Karpas-422 (cell line): ENCODE measurements at places on chromosomes 7 and 10.

- peaks cover 9% of the 10 kb centered on the region; the same call in 1 of the 2 replicates for H3K36me3 ChIP-seq
- H3K4me3 ChIP-seq: no peak overlapping the region
- no peaks in the 10 kb centered on the region for H3K4me1 ChIP-seq
- H3K27ac ChIP-seq: no peak overlapping the region
- no peak for DNase-seq
- no peaks in the 10 kb centered on the region for H3K27me3 ChIP-seq
Observed at GRCh38 chr10:72552857-72553256, 73.0 kb downstream of the MICU1 start.

- no peaks in the 10 kb centered on the region for H3K27me3 ChIP-seq
- no peaks in the 10 kb centered on the region for H3K4me1 ChIP-seq
- no peak overlapping the region for H3K4me3 ChIP-seq
- H3K36me3 ChIP-seq: no peaks in the 10 kb centered on the region
- no peak overlapping the region for H3K27ac ChIP-seq
Observed at GRCh38 chr10:108169846-108170245, 1005.3 kb upstream of the SORCS1 start.

GRCh38 chr10:79444199-79445119, 965 bp downstream of the ZCCHC24 start:
- DNase-seq: peak; percentile 60
- no peaks in the 10 kb centered on the region for H3K27me3 ChIP-seq
- H3K27ac ChIP-seq: no peak overlapping the region
- no peaks in the 10 kb centered on the region for H3K36me3 ChIP-seq
- H3K4me1 ChIP-seq: peaks cover 18% of the 10 kb centered on the region

GRCh38 chr10:11798845-11799735, 24.1 kb upstream of the PROSER2 start:
- no peak for DNase-seq
- H3K27me3 ChIP-seq: no peaks in the 10 kb centered on the region
- no peak overlapping the region for H3K4me3 ChIP-seq
- no peak overlapping the region for H3K27ac ChIP-seq
- H3K36me3 ChIP-seq: no peaks in the 10 kb centered on the region

DNA sequence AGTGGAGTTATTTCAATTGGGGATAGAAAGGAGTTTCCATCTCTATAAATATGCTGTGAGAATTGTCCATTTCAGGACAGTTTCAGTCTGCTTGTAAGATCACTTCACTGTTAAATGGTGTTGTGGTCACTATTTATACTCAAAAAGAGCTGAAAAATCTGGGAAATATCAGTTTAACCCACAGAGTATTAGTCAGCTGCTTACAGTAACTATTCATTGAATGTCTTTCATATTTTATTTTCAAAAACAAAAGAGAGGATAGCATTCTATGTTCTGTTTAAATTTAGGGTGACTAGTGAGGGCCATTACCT, 85.4 kb upstream of the PLXDC2 start:
- H3K27ac ChIP-seq: no peak overlapping the region
- no peak for DNase-seq
- H3K4me1 ChIP-seq: no peaks in the 10 kb centered on the region
- no peak overlapping the region for H3K4me3 ChIP-seq
- no peaks in the 10 kb centered on the region for H3K36me3 ChIP-seq

DNA sequence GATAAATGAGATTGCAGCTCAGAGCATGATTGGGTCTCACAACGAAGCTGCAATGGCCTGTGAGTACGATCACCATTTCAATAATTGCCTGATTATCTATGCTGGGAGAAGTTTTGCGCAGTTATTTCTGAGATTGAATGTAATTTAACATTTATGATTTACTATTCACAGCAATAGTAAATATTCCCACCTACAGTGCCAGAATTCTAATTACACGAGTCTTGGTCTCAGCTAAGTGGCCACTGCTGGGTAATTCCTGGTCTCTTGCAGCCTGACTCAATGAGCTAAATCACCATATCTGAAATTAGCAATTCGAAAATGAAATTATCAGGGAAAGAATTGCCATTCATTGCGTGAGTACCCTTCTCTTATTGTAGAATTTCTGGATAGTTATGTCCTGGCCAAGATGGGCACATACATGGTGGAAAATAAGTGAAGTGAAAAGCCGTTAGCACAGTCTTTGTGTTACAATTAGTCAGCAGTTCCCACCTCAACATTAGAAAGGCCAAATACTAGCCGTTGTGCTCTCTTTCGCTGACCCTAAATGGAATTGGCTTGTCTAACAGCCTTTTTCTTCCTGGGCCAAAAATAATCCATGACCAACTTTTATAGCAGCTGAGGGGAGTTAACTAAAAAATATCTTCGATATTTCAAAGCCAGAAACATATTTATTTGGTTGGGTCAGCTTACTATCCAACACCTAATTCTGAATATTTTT, 681.0 kb upstream of the C7orf33 start:
- H3K36me3 ChIP-seq: no peaks in the 10 kb centered on the region
- H3K4me1 ChIP-seq: no peaks in the 10 kb centered on the region
- H3K4me3 ChIP-seq: no peak overlapping the region
- H3K27me3 ChIP-seq: no peaks in the 10 kb centered on the region

DNA sequence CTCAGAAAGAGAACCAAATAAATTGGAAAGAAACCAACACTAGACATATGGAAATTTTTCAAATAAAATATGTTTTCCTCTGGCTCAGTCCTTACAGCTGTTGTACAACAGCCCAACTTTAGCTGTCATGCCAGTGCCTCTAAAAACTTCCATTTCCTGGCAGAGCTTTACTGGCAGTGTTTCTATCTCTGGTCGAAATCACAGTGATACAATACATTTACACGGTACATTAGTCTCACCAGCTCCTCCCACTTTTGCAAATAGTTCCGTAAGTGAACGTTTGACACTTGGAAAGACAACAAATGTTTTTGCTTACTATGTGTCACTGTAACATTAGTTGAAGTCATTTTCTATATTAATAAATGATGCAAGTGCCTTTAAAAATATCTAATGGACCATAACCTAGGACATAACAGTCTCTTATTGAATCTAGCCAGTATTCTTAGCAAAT, 29.8 kb downstream of the BCAP29 start:
- H3K36me3 ChIP-seq: peaks cover 20% of the 10 kb centered on the region; the same call in 1 of the 2 replicates
- H3K27ac ChIP-seq: no peak overlapping the region
- H3K4me3 ChIP-seq: no peak overlapping the region
- DNase-seq: no peak
- no peaks in the 10 kb centered on the region for H3K27me3 ChIP-seq

- no peaks in the 10 kb centered on the region for H3K36me3 ChIP-seq
- DNase-seq: no peak
- no peaks in the 10 kb centered on the region for H3K4me1 ChIP-seq
- H3K27me3 ChIP-seq: no peaks in the 10 kb centered on the region
Observed at GRCh38 chr10:75512203-75512933, 80.9 kb downstream of the LRMDA start.

GRCh38 chr7:134699021-134699818, 52.6 kb downstream of the BPGM start:
- no peak for DNase-seq
- H3K27me3 ChIP-seq: no peaks in the 10 kb centered on the region
- no peaks in the 10 kb centered on the region for H3K36me3 ChIP-seq
- no peak overlapping the region for H3K4me3 ChIP-seq
- no peak overlapping the region for H3K27ac ChIP-seq
- H3K4me1 ChIP-seq: peaks cover under 1% of the 10 kb centered on the region; the same call in 1 of the 2 replicates

DNA sequence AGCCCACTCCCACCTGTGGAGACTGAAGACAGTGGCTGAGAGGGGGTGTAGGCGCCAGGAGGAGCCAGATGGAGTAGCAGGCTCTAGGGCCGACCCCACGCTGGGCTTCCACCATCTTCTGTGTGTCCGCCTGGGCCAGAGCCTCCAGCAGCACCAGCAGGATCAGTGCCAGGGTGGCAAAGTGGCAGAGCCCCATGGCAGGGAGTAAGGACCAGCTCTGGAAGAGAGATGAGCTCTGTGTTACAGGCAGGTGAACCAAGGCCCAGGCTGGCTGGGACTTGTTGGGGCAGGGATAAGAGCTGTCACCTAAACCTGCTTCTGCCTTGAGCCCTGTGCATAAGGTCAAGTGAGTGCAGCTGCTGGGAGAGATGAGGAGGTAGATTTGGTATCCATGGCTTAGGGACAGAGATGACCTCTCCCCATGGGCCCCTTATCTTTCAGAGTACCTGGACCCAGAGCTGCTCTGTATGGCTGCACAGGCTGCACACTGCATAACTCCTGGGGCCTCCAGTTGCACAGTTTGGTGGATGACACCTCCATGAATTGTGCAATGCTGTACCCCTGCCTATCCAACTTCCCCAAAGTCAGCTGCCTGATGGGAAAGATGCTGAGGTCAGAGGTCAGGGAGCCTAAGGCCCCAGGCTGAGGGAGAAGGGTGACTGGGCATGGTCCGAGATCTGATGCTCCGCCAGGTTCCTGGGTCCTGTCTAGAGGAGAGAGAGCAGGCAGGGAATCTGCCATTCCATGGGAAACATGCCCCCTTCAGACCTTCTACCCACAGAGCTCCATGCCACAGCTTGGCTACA, 7.4 kb upstream of the SAMD8 start:
- no peaks in the 10 kb centered on the region for H3K36me3 ChIP-seq
- H3K4me1 ChIP-seq: peaks cover 21% of the 10 kb centered on the region
- H3K27me3 ChIP-seq: no peaks in the 10 kb centered on the region
- H3K27ac ChIP-seq: no peak overlapping the region
- no peak overlapping the region for H3K4me3 ChIP-seq

- H3K4me1 ChIP-seq: peaks cover 6% of the 10 kb centered on the region
- no peak overlapping the region for H3K27ac ChIP-seq
- no peaks in the 10 kb centered on the region for H3K27me3 ChIP-seq
- H3K4me3 ChIP-seq: no peak overlapping the region
- no peak for DNase-seq
- H3K36me3 ChIP-seq: no peaks in the 10 kb centered on the region
Observed at GRCh38 chr10:30758338-30758737, 128.8 kb upstream of the LYZL2 start.

DNA sequence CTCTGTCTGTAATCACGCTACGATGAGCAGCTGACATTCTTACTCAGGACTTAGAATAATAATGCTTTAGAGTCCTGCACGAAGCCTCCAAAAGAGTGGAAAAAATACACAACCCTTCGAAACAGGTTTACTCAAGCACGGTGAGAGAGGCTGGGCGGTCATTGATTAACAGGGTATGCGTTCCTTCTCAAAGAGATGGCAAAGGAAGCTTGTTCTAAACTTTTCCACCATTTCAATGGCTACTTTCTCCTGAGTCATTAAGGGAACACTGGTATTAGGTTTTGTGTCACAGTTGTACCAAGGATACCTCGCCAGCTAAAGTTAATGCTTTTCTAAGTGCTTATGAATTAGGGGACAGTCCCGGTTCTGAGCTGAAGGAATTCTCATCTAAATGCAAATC, 141.9 kb upstream of the RHEB start:
- no peaks in the 10 kb centered on the region for H3K27me3 ChIP-seq
- DNase-seq: no peak
- no peak overlapping the region for H3K27ac ChIP-seq
- no peak overlapping the region for H3K4me3 ChIP-seq
- H3K4me1 ChIP-seq: no peaks in the 10 kb centered on the region
- no peaks in the 10 kb centered on the region for H3K36me3 ChIP-seq

- H3K27ac ChIP-seq: no peak overlapping the region
- DNase-seq: no peak
- no peaks in the 10 kb centered on the region for H3K36me3 ChIP-seq
- H3K4me1 ChIP-seq: no peaks in the 10 kb centered on the region
- H3K27me3 ChIP-seq: no peaks in the 10 kb centered on the region
- H3K4me3 ChIP-seq: no peak overlapping the region
Observed at GRCh38 chr7:14937581-14937980, 35.0 kb upstream of the DGKB start.

DNA sequence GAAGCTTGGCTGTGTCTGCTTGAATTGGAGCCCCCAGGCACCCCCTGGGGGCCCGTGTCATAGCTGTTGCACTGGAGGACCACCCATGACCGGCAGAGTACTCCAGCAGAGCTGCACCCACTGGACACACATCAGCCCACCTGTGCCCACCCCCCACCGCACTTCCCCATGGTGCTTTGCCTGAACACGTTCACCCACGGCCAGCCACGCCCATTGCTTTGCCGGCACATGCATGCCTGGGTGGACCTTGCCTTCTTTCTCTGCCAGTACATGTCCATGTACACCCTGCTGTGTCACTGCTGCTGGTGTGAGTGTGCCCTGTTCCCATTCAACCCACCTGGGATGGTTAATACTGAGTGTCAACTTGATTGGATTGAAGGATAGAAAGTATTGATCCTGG, 88.7 kb downstream of the SAMD9 start:
- H3K27me3 ChIP-seq: no peaks in the 10 kb centered on the region
- H3K4me3 ChIP-seq: no peak overlapping the region
- H3K4me1 ChIP-seq: no peaks in the 10 kb centered on the region
- DNase-seq: no peak
- H3K27ac ChIP-seq: no peak overlapping the region

DNA sequence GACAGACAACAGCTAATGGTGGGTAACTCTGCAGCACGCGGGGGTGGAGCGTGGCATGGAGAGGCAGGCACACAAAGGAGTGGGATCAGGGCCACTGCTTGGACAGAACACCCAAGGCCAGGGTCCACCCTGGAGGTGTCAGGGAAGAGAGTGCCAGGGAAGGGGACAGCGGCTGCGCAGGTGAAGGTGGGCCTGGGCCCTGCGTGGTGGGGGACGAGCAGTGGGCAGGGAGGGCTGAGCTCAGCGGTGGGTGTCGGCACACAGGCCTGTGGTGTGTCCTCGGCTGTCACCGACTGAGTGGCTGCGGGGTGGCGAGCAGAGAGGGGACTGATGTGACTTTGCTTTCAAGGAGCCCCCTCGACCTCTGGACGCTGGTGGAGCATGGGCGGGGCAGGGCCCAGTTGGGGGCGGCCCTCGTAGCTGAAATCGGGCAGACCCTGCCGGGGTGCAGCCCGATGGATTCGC, 8.4 kb upstream of the SCART1 start:
- H3K4me3 ChIP-seq: no peak overlapping the region
- DNase-seq: no peak
- H3K27ac ChIP-seq: no peak overlapping the region
- H3K36me3 ChIP-seq: no peaks in the 10 kb centered on the region

GRCh38 chr7:44046321-44047061, 2.0 kb downstream of the DBNL start:
- peaks cover 35% of the 10 kb centered on the region for H3K4me1 ChIP-seq
- no peaks in the 10 kb centered on the region for H3K27me3 ChIP-seq
- peak; percentile 85 for DNase-seq

- H3K36me3 ChIP-seq: no peaks in the 10 kb centered on the region
- H3K4me1 ChIP-seq: peaks cover 5% of the 10 kb centered on the region
- no peak for DNase-seq
- H3K27ac ChIP-seq: no peak overlapping the region
- no peaks in the 10 kb centered on the region for H3K27me3 ChIP-seq
- H3K4me3 ChIP-seq: no peak overlapping the region
Observed at GRCh38 chr7:76425156-76425555, 406 bp downstream of the ZP3 start.

GRCh38 chr7:7443806-7444350, 91.8 kb downstream of the COL28A1 start:
- no peaks in the 10 kb centered on the region for H3K27me3 ChIP-seq
- H3K27ac ChIP-seq: no peak overlapping the region
- DNase-seq: no peak
- no peaks in the 10 kb centered on the region for H3K36me3 ChIP-seq
- H3K4me3 ChIP-seq: no peak overlapping the region
- H3K4me1 ChIP-seq: no peaks in the 10 kb centered on the region

- H3K4me1 ChIP-seq: no peaks in the 10 kb centered on the region
- DNase-seq: peak; percentile 73
- no peaks in the 10 kb centered on the region for H3K36me3 ChIP-seq
Observed at GRCh38 chr7:142811154-142811737, 40.5 kb downstream of the PRSS2 start.
